ENCODE measurements at places on chromosomes 13 and 19.
A peak's percentile ranks its signal among the peaks of the same experiment; 100 is the strongest.

- no peak for DNase-seq
Observed at GRCh38 chr19:55153652-55154264, 3.8 kb downstream of the TNNI3 start.

DNA sequence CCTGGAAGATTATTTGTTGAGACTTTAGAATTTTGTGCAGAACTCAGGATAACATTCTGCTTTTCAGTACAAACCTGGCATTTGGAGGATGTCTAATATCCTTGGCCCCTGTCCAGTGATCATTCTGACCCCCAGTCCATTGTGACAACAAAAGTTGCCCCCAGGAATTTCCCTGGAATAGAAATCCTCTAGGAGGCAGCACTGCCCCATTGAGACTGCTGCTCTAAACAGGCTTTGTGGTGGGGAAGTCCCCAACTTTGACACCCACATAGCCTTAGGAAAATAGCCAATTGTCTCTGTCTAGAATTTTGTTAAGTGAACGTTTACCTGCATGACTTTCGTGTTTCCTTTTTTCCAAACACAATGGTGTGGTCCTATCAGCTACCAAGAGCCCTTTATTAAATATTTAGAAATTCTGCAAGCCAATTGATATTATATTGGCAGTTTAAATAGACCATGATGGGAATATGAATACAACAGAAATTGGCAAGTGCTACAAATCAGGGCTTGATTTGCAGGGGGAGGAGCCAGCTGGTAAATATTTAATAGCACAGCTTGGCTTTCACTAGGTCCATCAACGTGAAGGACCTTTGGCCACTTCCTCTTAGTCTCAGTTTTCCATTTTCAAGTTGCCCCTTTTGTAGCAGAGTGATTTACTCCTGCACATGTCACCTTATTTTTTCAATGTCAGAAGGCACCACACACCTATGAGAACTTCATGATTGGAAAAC lies 451.7 kb downstream of the EFNB2 start:
- no peak for DNase-seq

GRCh38 chr19:3220576-3220975 lies 3.9 kb upstream of the CELF5 start:
- DNase-seq: no peak

- no peak for DNase-seq
Observed at GRCh38 chr19:15684828-15685227, 11.9 kb downstream of the CYP4F12 start.

- DNase-seq: no peak
Observed at GRCh38 chr13:40983725-40984667, 35.1 kb downstream of the ELF1 start.

- no peak for DNase-seq
Observed at GRCh38 chr13:107713314-107713713, 502.0 kb downstream of the LIG4 start.

GRCh38 chr13:27573265-27573664 lies 47.1 kb downstream of the LNX2 start:
- no peak for DNase-seq

DNA sequence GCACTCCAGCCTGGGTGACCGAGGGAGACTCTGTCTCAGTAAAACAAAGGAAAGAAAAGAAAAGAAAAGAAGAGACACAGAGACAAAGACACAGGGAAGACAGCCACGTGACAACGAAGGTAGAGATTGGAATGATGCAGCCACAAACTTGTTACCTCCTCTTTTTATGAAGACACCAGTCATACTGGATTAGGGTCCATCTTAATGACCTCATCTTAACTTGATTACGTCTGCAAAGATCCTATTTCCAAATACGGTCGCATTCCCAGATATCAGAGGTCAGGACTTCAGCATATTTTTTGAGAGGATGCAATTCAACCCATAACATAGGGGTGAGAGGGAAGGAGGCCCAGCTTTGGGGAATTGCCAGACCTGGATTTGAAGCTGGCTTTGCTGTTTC lies 4.1 kb downstream of the ZNRF4 start:
- DNase-seq: no peak

DNA sequence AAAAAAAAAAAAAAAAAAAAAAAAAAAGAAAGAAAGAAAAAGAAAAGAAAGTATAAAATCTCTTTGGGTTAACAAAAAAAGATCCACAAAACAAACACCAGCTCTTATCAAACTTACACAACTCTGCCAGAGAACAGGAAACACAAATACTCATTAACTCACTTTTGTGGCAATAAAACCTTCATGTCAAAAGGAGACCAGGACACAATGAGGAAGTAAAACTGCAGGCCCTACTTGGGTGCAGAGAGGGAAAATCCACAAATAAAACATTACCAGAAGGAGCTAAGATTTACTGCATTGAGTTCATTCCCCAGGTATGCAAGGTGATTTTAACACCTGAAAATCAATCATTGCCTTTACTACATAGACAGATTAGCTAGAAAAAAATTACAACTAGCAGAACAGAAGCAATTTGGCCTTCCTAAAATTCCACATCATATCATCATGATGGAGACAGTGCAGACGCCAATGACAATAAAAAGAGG lies 9.6 kb upstream of the CEACAM5 start:
- no peak for DNase-seq

- no peak for DNase-seq
Observed at GRCh38 chr13:50805805-50806204, 37.7 kb downstream of the DLEU7 start.

DNA sequence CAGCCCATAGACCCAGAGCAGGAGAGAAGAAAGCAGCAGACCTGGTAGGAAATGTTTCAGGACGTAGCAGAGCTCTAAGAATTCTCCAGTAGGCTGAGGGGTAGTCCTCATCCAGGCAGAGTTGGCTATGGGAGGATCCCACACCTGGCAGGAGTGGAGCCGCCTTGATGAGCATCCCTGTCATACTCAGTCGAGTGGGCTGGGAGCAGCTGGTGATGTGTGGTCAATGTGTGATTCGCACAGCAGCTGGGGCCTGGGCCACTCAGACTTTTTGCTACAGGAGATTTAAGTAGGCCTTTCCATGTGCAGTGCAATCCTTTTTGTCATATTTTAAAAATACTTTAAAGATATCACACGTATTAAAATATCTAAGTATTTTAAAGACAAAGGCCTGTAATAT lies 56.6 kb downstream of the MYO16 start:
- no peak for DNase-seq

GRCh38 chr13:51541037-51541436 lies 43.2 kb upstream of the WDFY2 start:
- DNase-seq: no peak

GRCh38 chr19:46591870-46592269 lies 9.3 kb upstream of the CALM3 start:
- no peak for DNase-seq

GRCh38 chr19:1882786-1883692 lies 2.3 kb downstream of the ABHD17A start:
- no peak for DNase-seq

GRCh38 chr13:52933547-52934210 lies 85.2 kb upstream of the PCDH8 start:
- no peak for DNase-seq

DNA sequence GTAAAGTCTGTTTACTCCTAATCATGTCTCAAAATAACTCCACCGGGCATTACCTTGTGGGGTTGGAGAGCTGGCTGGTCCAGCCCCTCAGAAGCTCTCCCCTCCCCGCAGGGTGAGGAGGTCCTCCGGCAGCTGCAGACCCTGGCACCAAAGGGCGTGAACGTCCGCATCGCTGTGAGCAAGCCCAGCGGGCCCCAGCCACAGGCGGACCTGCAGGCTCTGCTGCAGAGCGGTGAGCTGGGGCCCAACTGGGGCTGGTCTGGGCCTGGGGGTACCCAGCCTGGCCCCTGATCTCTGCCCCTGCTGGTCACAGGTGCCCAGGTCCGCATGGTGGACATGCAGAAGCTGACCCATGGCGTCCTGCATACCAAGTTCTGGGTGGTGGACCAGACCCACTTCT lies 20.2 kb downstream of the HIPK4 start:
- no peak for DNase-seq

DNA sequence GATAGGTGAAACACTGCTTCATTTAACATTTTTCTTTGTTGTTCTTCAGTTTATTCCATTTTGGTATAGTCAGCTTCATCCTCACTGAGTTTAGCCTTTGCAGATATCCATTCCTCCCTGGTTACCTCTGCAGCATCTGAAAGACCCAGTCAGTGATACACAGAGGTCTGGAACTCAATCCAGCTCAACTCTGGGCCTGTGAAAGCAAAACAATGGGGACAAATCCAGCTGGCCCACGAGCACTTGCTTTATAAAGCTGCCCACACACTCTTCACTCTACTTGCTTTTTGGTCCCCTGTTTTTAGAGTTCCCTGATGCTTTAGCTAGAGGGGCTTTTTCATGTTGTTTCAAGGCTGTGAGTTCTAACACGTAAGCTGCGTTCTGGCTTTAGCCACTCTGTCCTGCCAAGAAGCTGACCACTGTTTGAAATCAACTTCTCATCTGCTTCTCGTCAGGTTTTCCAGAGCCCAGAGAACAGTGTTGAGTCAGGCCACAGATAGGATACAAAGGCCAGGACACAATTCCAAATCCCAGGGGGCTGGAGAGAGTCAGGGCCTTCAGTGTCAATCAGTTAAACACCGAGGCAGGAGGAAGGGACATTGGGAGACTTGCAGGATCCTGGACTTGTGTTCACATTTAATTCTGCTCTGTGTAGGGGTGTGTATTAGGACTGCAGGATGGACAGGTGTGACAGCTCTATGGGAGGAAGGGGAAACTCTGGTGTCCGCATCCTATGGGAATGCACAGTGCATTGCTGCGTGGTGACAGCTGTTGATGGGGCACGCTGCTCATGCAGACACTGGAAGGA lies 83.5 kb upstream of the RNF113B start:
- DNase-seq: no peak

DNA sequence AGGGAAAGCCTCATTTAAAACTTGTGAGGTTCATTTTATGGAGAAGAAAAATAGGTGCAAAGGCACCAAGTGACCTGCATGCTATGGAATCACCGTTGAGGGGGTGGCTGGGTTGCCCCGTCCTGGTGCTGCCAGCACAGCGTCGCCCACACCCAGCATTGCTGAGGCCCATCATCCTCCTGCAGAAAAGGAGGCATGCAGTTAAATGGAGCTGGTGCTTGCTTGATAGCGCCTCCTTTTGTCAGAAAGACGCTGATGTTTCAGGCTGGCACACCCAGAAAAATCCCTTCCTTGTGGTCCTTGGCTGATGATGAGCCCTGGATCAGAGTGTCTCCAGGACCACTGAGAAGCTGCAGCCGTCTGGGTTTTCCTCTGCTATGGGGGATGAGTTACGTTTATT lies 36.9 kb downstream of the DHRS12 start:
- DNase-seq: no peak

- peak; percentile 78 for DNase-seq
Observed at GRCh38 chr19:7869453-7869909, 4.7 kb downstream of the PRR36 start.

DNA sequence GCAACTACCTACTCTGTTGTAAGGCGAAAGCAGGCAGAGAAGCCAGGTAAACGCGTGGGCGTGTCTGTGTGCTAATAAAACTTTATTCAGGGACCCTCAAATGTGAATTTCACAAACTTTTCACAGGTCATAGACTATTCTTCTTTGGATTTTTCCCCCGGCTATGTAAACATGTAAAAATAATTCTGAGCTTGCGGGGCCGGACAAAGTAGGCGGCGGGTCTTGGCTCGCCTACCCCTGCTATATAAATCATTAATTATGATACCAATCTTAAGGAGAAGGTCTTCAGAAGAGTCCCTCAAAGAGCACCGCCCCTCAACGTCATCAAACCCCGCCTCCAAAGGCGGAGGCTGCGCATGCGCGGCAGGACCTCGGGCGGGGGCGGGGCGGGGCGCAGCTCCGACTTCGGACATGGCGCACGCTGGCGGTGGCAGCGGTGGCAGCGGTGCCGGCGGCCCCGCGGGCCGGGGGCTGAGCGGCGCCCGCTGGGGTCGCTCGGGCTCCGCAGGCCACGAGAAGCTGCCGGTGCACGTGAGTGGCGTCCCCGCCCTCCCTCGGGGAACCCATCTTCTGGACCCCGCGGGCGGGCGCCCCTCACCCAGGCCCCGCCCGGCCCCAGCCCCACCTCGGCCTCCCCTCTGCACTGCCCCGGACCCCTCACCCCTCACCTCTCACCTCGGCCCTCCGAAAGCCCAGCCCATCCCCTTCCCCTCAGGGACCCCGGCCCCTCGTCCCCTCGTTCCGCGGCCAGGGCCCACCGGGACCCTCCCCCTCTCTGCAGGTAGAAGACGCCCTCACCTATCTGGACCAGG lies at the start of gene SIN3B:
Gene SIN3B, plus strand, starts transcription at position 389 of the 812 bp plus-strand sequence. Its CDS starts 23 bp downstream, at position 412.
- DNase-seq: peak; percentile 87

DNA sequence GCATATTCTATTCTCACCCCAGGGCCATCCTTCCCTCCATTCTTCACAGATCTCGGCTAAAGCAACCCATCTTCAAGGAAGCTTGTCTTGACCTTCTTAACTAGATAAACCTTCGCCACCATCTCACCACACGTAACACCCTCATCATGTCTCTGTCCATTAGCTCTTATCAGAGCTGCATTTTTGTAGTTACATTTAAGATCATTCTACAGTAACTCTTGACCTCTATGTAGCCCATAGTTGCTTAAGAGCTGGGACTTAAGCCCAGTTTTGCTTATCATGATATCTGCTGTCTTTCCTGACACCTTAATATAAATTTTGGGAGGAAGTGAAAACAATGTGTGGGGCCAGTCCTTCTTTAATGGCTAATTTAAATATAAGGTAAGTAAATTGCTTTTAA lies 345.1 kb downstream of the MTUS2 start:
- no peak for DNase-seq

GRCh38 chr13:24134757-24135156 lies 25.8 kb upstream of the SPATA13 start:
- no peak for DNase-seq

GRCh38 chr13:20404488-20405222 lies 121.0 kb downstream of the CRYL1 start:
- no peak for DNase-seq

GRCh38 chr13:31739226-31739625 lies at the start of gene RXFP2:
TSS of gene RXFP2 (plus strand) at chr13:31739526. CDS start at chr13:31739613, 87 bp downstream.
- no peak for DNase-seq

GRCh38 chr19:34193876-34194275 lies 21.6 kb downstream of the LSM14A start:
- no peak for DNase-seq

DNA sequence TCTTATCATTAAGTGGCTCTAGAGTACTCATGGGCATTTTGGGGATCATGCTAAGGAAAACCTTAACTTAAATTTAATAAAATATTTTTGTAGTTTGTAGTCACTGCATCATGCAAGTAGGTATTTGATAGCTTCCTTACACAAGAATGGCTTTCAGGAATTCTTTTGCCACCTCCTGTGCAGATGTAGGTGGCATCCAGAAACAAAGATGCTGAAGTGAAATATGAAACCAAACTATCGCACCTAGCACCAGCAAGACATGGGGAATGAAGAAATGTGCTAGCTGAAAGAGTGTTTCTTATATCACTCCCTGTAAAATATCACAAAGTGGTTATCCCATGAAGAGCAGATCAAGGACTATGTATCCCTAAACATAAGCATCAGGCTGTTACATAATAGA lies 924.5 kb upstream of the PRR20A start:
- no peak for DNase-seq
